ENCODE measurements at places on chromosomes 13 and 19.

DNA sequence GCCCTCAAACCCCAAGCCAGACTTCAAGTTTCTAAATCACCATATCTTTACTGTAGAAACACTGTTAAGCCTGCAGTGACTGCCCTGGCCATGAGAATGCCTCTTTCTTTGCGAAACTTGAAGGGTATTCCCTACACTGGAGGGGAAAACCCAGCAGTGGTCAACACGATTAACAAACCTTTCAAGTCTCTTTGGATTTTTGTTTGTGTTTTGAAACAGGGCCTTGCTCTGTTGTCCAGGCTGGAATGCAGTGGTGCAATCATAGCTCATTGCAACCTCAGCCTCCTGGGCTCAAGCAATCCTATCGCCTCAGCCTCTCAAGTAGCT lies 17.4 kb upstream of the POMP start:
- peak; percentile 50 for DNase-seq

- peak; percentile 50 for DNase-seq
These were observed 964 bp downstream of the SPINT2 start for GRCh38 chr19:38265213-38265861.

DNA sequence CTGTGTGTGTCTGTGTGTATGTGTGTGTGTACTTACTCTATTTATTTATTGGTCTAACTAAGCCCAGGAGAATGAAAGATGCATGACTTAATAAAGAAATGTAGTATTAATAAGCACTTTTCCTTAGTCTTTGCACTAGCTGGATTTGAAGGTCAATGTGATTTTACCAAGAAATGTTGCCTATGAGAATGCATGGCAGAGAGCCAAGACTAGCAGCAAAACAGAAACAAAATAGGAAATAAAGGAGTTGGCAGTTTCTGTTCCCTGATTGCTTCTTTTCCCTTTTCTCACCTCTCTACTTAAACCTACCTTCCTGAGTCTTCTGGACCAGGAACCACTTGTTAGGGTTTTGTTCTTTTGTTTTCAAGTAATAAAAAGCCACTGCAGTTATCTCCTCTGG lies 286.1 kb downstream of the KCTD12 start:
- peak; percentile 74 for DNase-seq

DNA sequence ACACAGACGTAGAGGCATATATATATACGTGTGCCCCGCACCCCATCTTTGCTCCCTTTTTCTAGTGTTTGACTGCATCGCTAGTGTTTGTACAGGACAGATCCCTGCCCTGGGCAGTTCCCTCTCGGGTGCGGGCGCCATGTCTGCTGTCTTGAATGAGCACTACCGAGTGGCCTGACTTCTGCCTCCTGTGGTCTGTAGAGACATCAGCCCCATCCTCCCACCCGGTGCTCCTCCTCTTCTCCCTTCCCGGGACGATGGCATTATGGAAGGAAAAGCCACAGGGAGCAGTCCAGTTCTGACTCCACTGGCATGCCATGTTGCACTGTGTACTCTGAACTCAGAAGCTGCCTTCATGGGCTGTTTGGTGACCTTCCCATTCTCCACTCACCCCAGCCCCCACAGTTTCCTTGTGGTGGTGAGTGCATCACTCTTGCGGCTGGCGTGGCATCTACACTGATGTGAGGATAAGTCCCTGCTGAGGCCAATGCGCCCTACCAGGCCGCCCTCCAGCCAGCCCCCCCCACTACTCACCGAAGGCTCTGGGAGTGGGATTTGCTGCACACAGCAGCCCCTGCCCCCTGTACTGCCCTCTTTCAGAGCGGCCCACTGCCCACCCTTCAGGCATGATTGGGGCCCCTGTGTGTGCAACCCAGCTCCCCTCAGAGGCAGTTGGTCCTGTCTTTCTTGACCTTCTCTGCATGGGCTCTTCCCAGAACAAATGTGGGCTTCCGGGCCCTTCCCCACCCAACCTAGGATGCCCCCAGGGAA lies 25.2 kb downstream of the TDRD12 start:
- no peak for DNase-seq

DNA sequence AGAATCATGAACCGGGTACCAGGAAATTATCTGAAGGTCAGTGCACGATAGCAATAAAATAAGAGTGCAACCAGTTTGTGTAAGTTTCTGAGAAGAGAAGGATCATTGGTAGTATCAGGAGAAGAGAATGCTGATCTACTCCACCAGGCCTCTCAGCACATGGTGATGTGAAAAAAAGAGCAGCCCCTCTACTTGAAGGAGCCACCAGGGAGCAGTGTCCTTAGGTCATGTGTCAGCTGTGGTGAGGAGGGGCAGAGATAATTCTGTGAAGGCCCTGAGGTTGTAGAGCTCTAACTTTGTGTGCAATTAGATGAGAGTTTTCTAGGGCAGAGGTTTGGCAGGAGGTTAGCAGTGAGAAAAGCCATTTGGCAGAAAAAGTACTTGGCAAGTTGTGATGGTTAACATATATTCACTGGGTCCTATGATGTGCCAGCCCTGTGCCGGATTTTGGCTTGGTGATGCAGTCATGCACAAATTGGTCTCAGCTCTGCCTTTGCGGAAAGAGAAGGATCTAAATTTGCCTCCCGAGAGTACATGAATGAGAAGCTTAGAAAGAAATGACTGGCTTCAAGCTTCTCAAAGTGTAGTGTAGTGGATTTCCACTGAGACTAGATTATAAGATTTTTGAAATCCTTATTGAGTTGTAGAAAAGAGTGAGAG lies 19.2 kb upstream of the ZC3H13 start:
- no peak for DNase-seq

DNA sequence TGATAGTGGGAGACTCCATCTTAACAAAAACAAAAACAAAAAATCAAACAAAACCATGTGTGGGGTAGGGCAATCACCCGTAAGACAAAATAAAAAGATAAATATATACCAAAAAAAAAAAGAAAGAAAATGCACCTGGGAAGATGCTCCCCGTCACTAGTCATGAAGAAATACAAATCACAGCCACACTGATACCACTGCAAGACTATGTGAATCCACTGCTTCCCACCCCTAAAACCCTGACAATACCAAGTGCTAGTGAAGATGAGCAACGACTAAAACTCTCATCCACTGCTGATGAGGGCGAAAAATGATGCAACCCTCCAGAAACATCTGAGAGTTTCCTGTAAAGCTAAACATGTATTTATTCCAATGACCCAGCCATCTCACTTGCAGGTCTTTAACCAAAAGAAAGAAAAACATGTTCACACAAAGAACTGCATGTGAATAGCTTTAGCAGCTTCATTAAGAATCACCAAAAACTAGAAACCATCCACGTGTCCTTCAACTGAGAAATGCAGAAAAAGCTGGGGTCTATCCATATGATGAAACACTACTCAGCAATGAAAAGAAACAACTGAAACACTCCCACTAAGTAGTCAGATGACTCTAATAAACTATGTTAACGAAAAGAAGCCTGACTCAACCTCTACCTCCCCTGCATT lies 31.7 kb downstream of the BRD4 start:
- peak; percentile 91 for DNase-seq

GRCh38 chr19:29145756-29146155 lies 67.2 kb downstream of the UQCRFS1 start:
- DNase-seq, result no peak

DNA sequence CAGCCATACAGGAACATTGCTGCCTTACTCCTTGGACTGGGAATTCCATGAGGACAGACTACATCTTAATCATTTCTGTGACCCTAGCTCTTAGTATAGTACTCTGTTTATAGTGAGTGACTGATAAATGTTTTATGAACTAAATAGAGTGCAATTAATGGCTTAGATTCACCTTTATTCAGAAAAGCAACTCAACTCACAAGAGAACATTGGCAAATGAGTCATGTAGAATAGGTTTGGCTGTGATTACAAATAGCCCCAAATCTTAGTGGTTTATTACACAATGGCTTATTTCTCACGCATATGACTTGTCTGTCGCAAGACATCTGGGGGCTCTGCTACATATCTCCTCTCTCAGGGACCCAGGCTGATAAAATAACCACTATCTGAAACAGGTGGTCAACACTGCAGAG lies 121.6 kb upstream of the KL start:
- DNase-seq, result peak; percentile 59

GRCh38 chr19:50414864-50415660 lies 3.7 kb upstream of the SPIB start:
- peak; percentile 74 for DNase-seq

GRCh38 chr19:56156768-56157167 lies 15.7 kb downstream of the ZNF444 start:
- no peak for DNase-seq

- DNase-seq, result peak; percentile 81
These were observed 7.7 kb upstream of the GPR18 start for GRCh38 chr13:99265821-99266426.

DNA sequence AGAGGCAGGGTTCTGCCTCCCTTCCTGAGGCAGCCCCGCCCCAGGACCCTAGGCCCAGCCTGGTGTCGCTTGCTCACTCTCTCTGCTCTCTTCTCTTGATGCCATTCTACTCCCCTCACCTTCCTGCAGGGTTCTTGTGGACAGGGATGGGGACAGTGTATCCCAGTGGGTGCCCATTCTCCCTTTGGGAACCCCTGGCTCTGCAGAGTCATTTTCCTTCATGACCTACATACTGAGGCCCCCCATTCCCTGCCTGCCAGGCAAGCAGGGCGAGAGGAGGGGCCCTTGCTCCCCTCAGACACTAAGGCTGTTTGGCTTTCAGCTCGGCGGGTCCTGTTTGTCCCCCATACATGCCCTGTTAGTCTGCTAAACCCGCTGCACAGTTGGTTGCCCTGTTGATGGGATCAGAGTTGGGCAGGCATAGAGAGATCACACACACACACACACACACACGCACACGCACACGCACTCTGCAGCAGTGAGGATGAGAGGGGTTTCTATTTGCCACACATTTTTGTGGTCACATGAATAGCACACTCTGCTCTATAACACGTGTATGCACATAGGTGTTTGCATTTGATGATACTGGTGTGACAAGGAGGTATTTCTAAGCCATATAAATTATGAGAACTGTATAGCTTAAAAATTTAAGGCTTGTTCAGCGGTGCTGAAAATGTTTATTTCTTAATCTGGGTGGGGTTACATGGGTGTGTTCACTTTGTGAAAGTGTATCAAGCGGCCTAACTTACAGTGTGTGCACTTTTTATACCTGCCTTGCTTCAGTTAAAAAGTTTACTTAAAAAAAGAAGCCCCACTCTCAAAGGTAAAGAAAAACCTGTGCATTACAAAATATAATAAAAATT lies 20.3 kb downstream of the NFIX start:
- no peak for DNase-seq

DNA sequence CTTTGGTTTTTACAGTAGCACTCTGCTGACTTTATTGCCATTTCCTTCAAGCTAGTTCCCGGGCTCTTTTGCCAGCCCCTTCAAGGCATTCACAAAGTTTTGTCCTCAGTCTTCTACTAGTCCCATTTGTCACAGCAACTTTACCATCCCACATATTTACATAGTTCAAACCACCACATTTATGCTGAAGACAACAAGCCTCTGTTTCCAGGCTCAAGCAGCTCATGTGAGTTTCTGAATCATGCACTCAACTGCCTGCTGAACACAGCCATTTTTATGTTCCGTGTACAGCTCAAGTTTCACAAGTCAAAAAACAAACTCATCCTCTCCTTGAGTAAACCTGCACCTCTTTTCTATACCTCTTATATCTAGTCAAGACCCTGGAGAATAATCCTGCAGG lies 977.0 kb upstream of the SLC10A2 start:
- DNase-seq, result peak; percentile 43

GRCh38 chr19:50536662-50537305 lies 23.1 kb upstream of the ASPDH start:
- DNase-seq, result no peak

DNA sequence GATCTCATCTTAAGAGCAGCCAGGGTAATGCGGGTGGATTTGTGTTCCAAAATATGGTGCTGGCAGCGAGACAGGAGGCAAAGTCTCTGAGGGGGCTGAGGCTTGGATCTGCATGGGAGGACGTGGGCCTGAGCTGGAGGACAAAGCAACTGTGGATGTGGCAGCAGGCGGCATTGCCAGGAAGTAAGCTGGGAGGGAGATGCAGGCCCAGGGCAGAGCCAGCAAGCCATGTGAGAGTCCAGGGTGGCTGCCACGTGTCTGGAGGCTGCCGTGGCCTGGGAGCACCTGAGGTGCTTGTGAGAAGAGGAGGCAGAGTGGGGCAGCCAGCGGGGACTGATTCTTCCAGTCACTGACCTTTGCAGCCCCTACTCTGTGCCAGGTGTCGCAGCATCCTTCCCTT lies 52.0 kb downstream of the DPF1 start:
- DNase-seq, result no peak

GRCh38 chr13:74919914-74920313 lies 562.1 kb downstream of the TBC1D4 start:
- no peak for DNase-seq

DNA sequence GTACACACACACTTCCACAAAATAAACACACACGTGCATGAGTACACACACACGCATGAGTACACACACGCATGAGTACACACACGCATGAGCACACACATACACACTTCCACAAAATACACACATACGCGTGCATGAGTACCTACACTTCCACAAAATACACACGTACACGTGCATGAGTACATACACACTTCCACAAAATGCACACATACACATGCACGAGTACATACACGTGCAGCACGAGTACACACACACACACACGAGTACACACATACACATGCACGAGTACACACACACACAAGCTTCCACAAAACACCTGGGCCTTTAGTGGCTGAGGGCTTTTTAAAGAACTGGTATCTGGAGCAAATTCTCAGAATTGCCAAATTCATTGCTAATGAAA lies 619.3 kb downstream of the GPC5 start:
- no peak for DNase-seq

DNA sequence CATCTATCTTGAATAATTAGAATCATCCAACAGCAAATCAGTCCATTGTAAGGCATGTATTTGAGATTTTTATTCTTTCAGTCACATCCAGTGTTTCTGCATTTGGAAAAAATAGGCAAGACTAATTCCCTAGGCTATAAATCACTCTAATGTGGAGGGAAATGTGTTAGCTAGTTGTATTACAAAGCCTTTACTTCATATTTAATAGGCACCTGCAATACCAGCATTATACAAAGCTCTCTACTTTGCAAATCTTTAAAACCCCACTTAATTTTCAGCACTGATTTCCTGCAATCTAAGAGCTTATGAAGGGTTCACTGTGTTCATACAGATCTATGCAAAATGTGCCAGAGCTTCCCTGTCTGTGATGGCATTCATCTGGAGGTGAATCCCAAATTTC lies 12.3 kb downstream of the PCDH9 start:
- DNase-seq, result no peak

GRCh38 chr13:36710396-36710795 lies 36.6 kb downstream of the SERTM1 start:
- no peak for DNase-seq

DNA sequence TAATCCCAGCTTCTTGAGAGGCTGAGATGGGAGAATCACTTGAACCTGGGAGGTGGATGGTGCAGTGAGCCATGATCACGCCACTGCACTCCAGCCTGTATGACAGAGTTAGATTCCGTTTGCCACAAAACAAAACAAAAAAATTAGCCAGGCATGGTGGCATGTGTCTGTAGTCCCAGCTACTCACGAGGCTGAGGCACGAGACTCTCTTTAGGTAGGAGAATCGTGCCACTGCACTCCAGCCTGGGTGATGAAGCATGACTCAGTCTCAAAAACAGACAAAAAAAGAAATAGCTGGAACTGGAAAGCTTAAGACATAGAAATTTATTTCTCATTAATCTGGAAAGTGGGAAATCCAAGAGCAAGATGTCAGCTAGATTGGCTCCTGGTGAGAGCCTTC lies 20.2 kb upstream of the ZNF808 start:
- no peak for DNase-seq

- no peak for DNase-seq
These were observed 3.8 kb downstream of the ZNF749 start for GRCh38 chr19:57438925-57439324.

GRCh38 chr13:45104261-45104660 lies 16.0 kb upstream of the GTF2F2 start:
- DNase-seq, result no peak

GRCh38 chr19:54541712-54542111 lies 31.9 kb upstream of the LILRA2 start:
- no peak for DNase-seq

Measured in choroid plexus epithelial cell (primary cell).